ENCODE measurements at places on chromosomes 3 and 15. TPM values are rescaled to one million over a fixed set of nuclear protein-coding genes. Genes with fewer than 3 reads are reported as not detected.
A peak's percentile ranks its signal among the peaks of the same experiment; 100 is the strongest.

Gene CSPG5
- 0.95 TPM for polyA plus RNA-seq

DNA sequence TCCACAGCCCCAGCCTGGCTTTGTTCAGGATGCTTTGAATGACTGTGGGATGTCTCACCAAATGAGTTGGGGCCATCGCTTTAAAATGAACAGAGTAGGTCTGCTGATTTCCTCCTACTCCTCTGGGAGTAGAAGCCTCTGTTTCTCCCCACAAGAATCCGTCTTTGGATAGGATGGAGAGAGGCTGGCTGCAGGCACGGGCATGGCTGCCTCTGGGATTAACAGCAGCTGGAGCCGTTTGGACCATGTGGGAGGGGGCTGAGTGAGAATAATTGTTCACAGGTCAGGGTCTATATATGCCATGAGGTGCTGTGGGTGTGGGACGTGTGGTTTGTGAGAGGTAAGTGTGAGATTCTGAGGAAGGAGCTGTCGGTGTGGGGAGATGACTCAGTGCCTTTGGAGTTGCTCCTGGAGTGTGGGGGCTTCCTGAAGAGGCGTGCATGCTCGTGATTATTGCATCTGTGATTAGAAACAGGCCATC, 48.0 kb upstream of the APEH start:
- no peak for DNase-seq

DNA sequence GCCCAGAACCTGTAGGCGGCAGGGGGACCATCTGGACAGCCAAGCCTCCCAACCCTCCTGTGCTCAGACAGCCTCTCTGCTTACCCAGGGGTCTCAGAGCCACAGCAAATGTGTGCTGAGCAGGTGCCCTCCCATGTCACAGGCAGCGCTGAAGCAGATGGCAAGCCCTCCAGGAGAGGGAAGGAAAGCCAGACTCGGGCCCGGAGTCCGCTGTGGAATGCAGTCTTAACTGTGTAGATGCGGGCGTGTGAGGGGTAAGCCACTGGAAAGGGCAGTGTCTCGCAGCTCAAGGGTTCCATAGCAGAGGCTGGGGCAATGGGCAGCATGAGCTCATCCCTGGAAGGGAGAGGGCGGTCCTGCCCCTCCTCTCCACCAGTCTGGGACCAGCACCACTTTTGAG, 45.6 kb downstream of the UMPS start:
- DNase-seq = no peak

DNA sequence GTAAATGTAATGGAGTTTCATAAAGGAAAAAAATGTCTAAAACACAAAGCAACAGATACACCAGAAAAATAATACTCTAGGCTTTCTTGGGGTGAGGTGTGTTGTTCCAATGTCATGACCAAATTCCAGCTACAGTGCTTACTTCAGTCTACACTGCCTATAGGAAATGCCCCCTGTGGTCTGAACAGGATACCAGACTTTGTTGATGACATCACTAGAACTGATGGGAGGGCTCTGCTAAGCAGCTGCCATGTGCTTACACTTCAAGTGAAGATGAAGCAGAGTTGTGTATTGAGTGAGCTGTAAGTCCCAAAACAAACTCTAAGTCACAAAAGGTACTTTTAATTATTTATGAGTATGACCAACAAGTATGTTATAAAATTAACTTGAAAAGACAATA, 456.1 kb upstream of the IL12A start:
- no peak for DNase-seq

DNA sequence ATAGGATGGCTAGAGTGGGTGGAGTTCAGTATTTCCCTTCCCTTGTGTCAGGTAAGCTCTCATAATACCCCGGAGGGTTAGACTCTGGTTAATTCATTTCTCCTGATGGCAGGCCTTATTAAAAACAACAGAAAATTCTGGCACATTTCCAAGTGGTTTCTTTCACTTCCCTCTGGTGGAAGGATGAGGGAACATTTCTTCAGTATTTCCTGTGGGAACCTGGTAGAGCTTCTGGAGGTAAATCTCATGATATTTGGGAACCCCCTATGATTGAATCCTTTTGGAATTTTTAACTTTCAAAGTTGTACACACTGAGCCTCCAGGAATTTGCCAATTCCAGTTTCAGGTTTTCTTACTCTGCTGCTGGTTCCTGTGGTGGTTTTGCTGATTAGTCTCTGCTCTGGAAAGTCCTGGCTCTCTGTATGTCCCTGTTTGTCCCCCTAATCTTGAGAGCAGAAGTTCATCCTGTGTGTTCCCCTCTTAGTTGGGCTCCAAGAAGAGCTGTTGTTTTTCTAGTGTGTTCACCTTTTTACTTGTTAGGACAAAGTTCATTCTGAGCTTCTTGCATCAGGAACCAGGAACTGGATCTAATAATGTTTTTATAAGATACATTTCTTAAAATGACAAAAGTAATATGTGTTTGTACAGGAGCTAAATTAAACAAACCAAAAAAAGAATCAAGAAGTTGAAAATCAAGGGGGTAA, 12.1 kb downstream of the CHRNA7 start:
- DNase-seq = peak; percentile 42

Data from renal pelvis (tissue), 12 donors.